ENCODE measurements at places on chromosomes 1 and 21.

DNA sequence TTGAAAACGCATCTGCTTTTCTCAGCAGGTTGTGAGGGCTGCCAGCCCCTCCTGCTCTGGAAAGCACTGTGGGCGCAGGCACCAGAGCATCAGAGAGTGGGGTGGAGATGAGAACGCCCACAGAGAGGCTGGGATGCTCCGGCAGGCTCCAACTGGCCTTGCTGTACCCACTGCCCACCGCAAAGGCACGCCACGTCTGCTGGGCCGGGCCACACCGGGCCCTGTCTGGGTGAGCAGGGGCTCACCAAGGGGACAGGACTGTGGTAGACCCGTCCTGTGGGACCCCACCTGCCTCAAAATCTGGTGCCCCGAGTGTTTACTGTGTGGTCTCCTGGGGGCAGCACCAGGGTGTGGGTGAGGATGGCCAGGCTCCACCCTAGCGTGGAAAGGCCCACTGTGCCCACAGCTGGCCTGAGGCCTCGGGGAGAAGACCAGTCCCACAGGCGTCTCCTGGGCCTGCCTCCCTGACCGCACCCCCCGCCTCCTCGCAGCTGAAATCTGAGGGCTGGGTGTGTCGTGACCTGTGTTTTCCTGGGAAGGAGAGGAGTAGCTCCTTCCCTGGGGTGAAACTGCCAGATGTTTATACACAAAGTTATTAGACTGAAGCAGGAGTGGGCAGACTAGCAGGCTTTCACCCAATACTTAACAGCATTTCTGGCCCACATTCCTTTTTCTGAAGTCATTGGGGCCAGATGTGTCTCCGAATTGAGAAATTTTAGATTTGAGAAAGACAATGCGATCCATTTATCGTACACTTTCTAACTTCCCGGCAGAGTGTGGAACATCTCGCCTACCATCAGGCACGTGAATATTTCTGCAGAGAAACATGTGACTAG, 53.8 kb downstream of the STUM start:
- no peak for DNase-seq

- no peak for DNase-seq
Observed at GRCh38 chr1:11026052-11026451, 13.6 kb downstream of the TARDBP start.

DNA sequence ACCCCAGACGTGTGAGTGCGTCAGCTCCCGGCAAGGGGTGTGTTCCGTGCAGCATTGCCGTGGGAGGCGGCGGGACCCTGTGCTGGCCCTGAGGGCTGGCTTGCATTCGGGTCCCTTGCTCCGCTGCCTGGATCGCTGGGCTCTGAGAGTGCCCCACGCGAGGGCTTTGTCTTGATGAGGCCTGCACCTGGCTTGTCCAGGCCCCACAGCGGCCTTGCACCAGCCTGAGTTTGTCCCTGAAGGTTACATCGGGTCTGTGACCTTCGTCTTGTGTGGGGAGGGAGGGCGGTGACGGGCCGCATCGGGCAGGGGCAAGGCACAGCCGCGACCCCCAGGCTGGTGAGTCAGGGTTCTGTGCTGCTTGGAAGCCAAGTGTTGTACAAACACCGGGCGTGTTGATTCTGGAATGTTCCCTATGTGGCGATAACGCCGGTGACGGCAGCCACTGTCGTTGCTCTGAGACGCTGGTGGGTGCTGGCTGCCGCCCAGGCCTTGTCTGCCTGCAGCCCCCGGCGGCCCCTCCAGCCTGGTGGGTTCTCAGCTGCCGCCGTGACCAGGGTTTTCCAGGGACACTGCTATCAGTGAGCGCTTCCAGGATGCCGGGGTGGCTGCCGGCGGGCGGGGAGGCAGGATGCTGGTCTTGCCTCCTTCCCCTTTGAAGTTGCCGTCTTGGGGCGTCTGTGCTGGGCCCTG, 42.9 kb downstream of the SLX9 start:
- no peak for DNase-seq

DNA sequence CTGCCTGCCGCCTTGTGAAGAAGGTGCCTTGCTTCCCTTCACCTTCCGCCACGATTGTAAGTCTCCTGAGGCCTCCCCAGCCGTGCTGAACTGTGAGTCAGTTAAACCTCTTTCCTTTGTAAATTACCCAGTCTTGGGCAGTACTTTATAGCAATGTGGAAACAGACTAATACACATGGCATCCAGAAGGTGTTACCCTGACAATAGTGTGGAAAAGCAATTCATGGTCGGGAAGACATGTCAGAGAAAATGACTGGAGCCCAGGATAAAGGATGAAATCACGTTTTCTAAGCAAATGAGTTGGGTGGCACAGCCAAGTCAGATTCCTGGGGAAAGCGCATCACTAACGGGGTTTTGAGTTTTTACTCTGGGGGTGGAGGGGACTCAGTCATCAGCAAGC, 76.4 kb downstream of the HLCS start:
- no peak for DNase-seq

DNA sequence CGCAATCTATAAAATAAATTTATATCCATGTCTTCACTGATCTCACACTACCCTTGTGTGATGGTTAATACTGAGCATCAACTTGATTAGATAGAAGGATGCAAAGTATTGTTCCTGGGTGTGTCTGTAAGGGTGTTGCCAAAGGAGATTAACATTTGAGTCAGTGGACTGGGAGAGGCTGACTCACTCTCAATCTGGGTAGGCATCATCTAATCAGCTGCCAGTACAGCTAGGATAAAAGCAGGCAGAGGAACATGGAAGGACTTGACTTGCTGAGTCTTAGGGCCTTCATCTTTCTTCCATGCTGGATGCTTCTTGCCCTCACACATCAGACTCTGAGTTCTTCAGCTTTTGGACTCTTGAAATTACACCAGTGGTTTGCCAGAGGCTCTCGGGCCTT, 615.4 kb downstream of the AGBL4 start:
- DNase-seq = no peak

DNA sequence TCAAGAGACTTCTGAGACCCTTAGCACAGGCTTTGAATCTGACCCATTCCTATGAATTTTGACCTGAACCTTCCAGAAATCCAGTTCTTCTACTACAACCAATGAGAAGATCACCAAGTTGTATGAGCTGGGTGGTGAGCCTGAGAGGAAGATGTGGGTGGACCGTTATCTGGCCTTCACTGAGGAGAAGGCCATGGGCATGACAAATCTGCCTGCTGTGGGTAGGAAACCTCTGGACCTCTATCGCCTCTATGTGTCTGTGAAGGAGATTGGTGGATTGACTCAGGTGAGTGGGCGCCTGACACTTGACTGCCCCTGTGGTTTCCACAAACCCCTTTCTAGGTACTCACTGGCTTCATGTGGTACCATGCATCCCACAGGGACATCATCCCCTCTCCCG, 20.0 kb upstream of the PIGV start:
- no peak for DNase-seq

DNA sequence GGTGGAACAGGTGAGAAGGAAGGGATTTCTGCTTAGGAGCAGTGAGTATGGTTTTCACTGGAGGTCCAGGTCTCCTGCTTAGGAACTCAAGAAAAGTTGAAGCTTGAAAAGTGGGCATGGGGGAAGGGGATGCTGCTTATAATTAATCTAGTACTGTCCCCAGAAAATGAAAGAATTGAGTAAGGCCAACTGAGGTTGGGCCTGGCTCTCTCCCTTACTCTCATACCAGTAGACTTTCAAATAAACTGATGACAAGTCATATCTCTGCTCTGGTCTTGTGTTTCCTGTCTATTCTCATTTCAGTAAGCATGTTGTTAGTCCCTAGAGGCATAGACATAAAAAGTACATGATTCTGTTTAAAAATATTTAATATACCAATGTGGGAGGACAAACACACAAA, 26.4 kb downstream of the CD48 start:
- DNase-seq = no peak

- DNase-seq = no peak
Observed at GRCh38 chr1:5551274-5551975, 440.8 kb downstream of the NPHP4 start.

DNA sequence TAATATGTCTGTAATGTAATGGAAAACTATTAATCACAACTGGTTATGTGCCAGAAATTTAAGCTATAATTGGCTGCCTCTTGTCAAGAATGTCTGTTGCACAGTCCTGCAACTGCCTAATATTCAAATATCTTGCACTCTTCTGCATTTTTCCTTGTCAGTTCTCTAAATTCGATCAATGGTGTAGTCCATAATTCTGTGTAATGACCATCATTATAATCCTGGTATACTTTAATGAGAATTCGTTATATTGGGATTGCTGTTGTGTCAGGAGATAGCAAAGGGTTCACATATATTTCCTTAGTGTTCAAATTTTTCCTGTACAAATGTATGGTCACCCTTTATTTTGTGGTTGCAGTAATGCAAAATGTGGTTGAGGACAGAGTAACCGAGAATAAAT, 4.8 kb downstream of the NTNG1 start:
- DNase-seq = no peak

DNA sequence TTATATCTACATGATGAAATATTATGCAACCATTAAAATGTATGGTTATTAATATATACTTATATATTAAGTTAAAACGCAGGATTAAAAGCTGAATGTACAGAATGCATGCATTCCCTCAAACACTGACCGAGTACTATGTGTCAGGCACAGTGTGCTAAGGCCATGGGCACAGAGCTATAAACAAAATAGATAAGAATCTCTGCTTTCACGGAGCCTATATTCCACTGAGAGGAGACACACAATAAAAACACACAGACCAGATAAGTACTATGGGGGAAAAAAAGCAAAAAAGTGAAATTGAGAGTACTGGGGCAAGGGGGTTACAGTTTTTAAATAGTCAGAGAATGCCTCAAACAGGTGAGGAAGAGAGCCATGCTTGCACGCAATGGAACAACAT, 62.7 kb downstream of the GPATCH2 start:
- DNase-seq = no peak

DNA sequence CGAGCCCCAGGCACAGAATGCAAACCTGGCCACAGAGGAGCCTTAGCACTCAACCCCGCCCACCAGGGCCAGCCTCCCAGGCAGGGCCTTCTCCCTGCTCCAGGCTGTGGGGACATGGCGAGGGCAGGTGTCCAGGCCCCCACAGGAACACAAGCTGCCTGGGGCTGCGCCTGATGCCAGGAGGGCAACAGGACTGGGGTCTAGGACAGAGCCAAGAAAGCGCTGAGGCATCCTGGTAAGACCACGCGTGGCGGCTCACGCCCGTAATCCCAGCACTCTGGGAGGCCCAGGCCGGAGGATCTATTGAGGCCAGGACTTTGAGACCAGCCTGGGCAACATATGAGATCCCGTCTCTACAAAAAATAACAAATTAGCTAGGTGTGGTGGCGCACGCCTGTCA, 59.1 kb downstream of the MEGF6 start:
- no peak for DNase-seq

DNA sequence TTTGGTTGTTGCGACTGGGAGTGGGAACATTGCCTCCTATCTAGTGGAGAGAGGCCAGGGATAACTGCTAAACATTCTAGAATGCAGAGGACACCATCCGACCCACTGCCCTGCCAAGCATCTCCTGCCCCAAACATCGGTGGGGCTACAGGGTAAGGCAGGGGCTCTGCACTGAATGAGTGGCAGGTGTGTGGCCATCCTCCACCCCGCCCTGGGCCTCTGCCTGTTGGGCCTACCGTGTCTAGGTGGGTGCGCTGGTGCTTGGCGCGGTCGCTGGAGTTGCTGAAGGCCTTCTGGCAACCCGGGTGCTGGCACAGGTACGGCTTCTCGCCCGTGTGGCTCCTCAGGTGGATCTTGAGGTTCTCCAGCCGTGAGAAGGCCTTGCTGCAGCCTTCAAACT, 70.4 kb downstream of the DMRTB1 start:
- no peak for DNase-seq

GRCh38 chr1:232629250-232630046, 485 bp downstream of the SIPA1L2 start:
- no peak for DNase-seq

- no peak for DNase-seq
Observed at GRCh38 chr1:62335656-62336055, 16.4 kb upstream of the KANK4 start.

DNA sequence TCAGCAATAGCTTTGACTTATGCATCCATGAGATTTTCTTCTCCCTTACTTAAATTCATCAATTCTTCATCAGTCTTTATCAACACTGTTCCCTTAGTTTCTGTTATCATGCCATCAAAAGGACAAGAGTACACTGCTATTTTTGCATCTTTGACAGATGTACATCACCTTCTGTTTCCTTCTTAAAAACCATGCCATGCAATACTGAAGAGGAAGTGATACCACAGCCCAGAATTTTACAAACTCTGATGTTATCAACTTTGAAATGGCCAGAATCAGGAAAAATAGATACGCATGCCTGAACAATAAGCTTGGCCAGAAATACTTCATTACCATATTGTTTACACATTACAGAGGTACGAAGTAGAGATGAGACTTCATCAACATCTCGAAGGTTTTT, 21.1 kb downstream of the FMO5 start:
- no peak for DNase-seq

- DNase-seq = no peak
Observed at GRCh38 chr1:206678490-206678889, 6.2 kb upstream of the MAPKAPK2 start.

DNA sequence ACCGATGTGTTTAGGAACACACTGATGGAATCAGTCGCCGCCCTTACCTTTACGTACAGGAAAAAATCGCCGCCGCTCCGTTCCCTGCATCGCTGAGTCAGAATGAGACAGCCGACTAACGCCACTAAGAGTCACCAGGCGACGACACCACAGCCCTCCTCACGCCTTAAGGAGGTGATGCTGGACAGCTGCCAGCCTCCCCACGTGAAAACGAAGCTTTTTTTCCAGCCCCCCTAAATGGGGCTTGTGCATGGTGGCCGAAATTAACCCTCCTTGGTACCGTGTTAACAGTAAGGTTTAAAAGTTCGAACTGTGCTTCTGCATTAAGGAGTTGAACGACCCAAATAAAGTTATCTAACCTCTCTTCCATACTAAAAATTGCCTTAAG, 511 bp downstream of the DNTTIP2 start:
- DNase-seq = peak; percentile 32

DNA sequence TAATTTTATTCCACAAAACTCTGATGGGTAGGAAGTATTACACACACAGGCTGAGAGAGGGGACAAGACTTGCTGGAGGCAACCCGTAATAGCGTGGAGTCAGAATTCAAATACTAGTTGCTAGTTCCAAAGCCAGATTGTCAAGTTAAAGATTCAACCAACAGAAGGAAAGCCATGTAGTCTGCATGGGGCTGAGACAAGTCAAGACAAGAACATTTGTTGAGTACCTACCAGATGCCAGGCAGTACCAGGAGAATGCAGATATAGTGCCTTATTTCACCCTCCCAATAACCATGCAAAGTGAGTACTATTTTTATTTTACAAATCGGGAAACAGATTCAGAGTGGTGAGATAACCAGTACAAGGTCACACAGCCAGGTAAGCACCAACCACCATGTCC, 110.4 kb upstream of the SPATA6 start:
- no peak for DNase-seq

All from T1000 (cell line).